Ovary (tissue), 10 donors: ENCODE measurements at places on chromosomes 3 and 15.

DNA sequence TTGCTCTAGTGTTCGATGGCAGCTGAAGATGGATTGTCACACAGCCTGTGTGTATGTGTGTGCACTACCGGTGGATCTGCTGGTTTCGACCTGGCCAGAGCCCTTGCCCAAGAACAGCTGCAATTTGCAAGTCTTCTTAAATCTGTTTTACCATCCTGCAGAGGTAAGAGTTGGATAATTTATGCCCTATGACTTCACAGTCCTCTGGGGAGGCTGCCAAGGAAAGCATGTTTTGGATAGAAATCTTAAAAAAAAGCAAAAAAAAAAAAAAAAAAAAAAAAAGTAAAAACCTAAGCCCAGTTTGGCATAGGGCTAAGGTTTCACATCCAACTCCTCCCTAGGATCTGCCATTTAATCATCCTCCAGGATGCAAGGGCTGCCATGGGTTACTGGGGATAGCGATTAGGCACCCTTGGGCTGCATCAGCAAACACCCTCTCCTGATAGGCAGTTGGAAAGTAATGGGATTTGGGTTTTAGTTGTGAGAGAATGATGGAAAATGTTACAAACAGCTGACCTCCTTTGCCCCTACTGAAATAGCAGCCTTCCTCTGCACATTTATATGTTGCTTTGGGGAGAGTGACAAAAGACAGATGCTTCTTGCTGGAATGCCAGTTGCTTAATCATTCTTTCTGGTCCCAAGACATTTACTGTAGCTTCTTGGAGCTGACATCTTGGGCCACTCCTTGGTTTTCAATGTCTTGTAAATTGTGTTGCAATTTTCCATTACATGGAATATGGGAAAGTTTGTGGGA is 35.4 kb downstream of the CD200R1L start:
- H3K36me3 ChIP-seq, result no peaks in the 10 kb centered on the region
- DNase-seq, result peak; percentile 30
- H3K27ac ChIP-seq, result peak overlapping the region; percentile 69
- no peak overlapping the region for H3K4me3 ChIP-seq
- no peaks in the 10 kb centered on the region for H3K27me3 ChIP-seq

GRCh38 chr3:124664804-124665203 is 65.4 kb upstream of the UMPS start:
- no peaks in the 10 kb centered on the region for H3K4me1 ChIP-seq
- H3K27me3 ChIP-seq, result no peaks in the 10 kb centered on the region
- H3K27ac ChIP-seq, result no peak overlapping the region
- DNase-seq, result no peak

GRCh38 chr15:40323953-40324937 is 753 bp downstream of the INAFM2 start:
- H3K36me3 ChIP-seq, result no peaks in the 10 kb centered on the region
- H3K27ac ChIP-seq, result peak overlapping the region; percentile 37
- peak overlapping the region; percentile 80 for H3K4me3 ChIP-seq
- H3K4me1 ChIP-seq, result peaks cover 11% of the 10 kb centered on the region
- H3K27me3 ChIP-seq, result no peaks in the 10 kb centered on the region

DNA sequence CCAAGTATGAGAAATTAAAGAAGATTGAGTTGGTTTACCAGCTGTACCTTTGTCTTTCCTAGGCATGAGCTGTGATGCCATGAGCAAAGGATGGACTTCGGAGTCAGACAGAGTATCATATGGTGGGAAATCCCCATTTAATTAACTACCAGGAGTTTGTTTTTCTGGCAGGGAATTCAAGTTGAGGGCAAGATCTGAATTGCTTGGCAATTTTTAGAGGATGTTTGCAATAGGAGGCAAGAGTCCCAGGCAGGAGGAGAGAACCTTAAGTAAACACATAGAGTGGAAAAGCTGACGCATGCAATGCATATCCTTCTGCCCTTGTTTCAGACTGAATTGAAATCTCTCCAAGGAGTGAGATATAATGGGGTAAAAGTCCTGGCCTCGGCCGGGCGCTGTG is 569.7 kb upstream of the MDFIC2 start:
- no peaks in the 10 kb centered on the region for H3K36me3 ChIP-seq
- H3K27me3 ChIP-seq, result no peaks in the 10 kb centered on the region
- H3K27ac ChIP-seq, result no peak overlapping the region
- H3K4me3 ChIP-seq, result no peak overlapping the region

DNA sequence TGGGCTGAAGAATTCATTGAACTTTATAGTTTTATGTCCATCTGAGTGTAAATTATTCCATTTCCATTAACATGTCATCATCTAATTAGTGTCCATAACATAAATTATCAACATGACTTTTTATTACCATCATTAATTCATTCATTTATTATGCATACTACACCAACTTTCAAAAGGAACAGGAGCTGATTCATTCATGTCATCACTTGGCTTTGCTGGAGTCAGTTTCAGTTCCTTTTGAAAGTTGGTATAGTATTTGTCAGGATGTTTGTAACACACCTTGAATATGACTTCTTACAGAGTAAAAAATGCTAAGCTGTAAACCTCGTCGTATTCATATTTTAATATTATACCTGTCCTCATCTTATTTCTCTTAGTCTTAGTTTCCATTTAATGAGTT is 298.0 kb upstream of the RBMS3 start:
- H3K4me3 ChIP-seq, result no peak overlapping the region
- no peaks in the 10 kb centered on the region for H3K36me3 ChIP-seq
- H3K27me3 ChIP-seq, result no peaks in the 10 kb centered on the region
- H3K4me1 ChIP-seq, result no peaks in the 10 kb centered on the region

- no peak for DNase-seq
- no peaks in the 10 kb centered on the region for H3K27me3 ChIP-seq
- H3K4me1 ChIP-seq, result peaks cover 27% of the 10 kb centered on the region
- no peaks in the 10 kb centered on the region for H3K36me3 ChIP-seq
- no peak overlapping the region for H3K27ac ChIP-seq
- no peak overlapping the region for H3K4me3 ChIP-seq
Measured at GRCh38 chr3:73513260-73513659, 111.5 kb downstream of the PDZRN3 start.

DNA sequence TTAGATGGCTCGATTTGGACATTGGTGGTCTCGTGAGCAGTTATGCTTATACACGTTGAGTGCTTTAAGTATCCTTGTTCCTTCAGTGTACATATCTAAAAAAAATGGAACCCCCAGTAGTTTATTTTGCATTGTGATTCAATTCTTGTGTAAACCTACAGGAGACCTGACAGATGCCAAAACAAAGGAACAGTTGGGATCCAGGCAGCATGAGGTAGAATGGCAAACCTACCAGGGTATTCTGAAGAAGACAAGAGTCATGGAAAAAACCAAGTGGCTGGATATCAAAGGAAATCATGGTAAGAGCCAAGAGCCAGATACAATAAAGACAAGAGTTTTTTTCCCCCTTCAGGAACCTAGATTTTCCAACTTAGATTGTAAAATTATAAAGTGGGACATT is 2.0 kb downstream of the TMEM62 start:
- H3K4me1 ChIP-seq, result peaks cover 3% of the 10 kb centered on the region
- H3K4me3 ChIP-seq, result no peak overlapping the region
- H3K27me3 ChIP-seq, result no peaks in the 10 kb centered on the region
- no peak for DNase-seq
- H3K36me3 ChIP-seq, result no peaks in the 10 kb centered on the region

- no peaks in the 10 kb centered on the region for H3K27me3 ChIP-seq
- H3K27ac ChIP-seq, result no peak overlapping the region
- no peaks in the 10 kb centered on the region for H3K36me3 ChIP-seq
- peaks cover 23% of the 10 kb centered on the region for H3K4me1 ChIP-seq
- no peak for DNase-seq
- H3K4me3 ChIP-seq, result peak overlapping the region; percentile 5
Measured at GRCh38 chr3:185929192-185930151, 8.3 kb downstream of the TRA2B start.

- no peak overlapping the region for H3K4me3 ChIP-seq
- peaks cover 6% of the 10 kb centered on the region for H3K4me1 ChIP-seq
- no peaks in the 10 kb centered on the region for H3K36me3 ChIP-seq
- no peaks in the 10 kb centered on the region for H3K27me3 ChIP-seq
- DNase-seq, result no peak
Measured at GRCh38 chr3:119662604-119663373, 2.4 kb upstream of the POPDC2 start.

- H3K27me3 ChIP-seq, result no peaks in the 10 kb centered on the region
- H3K4me3 ChIP-seq, result no peak overlapping the region
- H3K4me1 ChIP-seq, result no peaks in the 10 kb centered on the region
- no peak for DNase-seq
Measured at GRCh38 chr15:86906376-86906775, 826.7 kb downstream of the AGBL1 start.

DNA sequence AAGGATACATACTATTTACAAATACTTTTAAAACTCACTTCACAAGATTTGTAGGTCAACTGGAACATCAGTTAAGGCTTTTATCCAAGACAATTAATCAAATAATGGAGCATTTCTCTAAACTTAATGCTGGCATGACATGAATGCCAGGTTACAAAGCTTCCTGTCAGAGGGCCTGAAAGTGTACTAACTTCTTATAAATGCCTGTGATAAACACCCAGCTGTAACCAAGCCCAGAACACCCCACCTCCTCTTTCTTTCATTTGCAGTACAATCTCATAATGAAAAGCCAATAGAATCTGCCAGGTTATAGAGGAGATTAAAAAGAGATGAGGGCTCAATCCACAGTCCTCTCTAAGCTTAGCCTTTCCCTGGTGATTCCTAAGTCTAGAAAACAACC is 214.4 kb downstream of the OSBPL10 start:
- H3K27me3 ChIP-seq, result no peaks in the 10 kb centered on the region
- no peak overlapping the region for H3K27ac ChIP-seq
- no peak overlapping the region for H3K4me3 ChIP-seq

GRCh38 chr3:16430717-16431630 is 82.5 kb downstream of the RFTN1 start:
- H3K27ac ChIP-seq, result peak overlapping the region; percentile 18
- peaks cover 10% of the 10 kb centered on the region for H3K4me1 ChIP-seq
- H3K4me3 ChIP-seq, result no peak overlapping the region
- no peaks in the 10 kb centered on the region for H3K27me3 ChIP-seq
- no peak for DNase-seq

DNA sequence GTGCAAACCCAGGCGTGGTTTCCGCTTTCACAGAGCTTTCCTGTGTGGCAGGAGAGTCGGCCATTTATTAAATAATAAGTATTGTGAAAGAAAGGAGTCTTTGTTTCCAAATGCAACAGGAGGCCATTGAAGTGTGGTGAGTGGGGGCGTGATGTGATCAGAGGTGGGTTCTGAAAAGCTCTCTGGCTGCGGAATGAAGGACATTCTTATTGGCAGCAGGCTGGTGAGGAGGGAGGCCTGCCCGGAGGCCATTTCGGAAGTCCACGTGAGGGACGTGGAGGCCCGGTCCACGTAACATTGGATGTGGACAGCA is 11.1 kb downstream of the ARNT2 start:
- peaks cover 4% of the 10 kb centered on the region for H3K4me1 ChIP-seq
- no peaks in the 10 kb centered on the region for H3K36me3 ChIP-seq
- no peak for DNase-seq
- no peak overlapping the region for H3K27ac ChIP-seq

- H3K27ac ChIP-seq, result no peak overlapping the region
- H3K36me3 ChIP-seq, result no peaks in the 10 kb centered on the region
Measured at GRCh38 chr3:58494107-58494506, 2.2 kb downstream of the KCTD6 start.

DNA sequence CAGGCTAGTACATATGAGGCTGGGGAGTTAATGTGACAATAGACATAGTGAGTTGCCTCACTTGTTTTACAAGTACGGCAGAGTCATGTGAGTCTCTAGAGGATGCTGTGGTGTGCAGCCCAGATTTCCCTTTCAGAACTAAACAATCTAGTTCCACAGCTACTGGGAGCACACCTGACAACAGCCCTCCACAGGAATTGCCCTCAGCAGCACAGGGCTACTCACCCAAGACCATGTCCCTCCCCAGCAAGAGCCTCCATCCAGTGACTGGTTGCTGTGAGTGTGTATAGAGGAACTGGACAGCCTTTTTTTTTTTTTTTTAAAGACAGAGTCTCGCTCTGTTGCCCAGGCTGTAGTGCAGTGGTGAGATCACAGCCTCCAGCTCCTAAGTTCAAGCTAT is 40.2 kb upstream of the UBE2E2 start:
- H3K36me3 ChIP-seq, result no peaks in the 10 kb centered on the region
- no peaks in the 10 kb centered on the region for H3K27me3 ChIP-seq
- H3K4me1 ChIP-seq, result no peaks in the 10 kb centered on the region
- no peak overlapping the region for H3K4me3 ChIP-seq
- DNase-seq, result no peak

- no peaks in the 10 kb centered on the region for H3K36me3 ChIP-seq
- DNase-seq, result no peak
- no peak overlapping the region for H3K4me3 ChIP-seq
- H3K4me1 ChIP-seq, result no peaks in the 10 kb centered on the region
- no peaks in the 10 kb centered on the region for H3K27me3 ChIP-seq
Measured at GRCh38 chr3:173938616-173939015, 541.1 kb downstream of the NLGN1 start.

DNA sequence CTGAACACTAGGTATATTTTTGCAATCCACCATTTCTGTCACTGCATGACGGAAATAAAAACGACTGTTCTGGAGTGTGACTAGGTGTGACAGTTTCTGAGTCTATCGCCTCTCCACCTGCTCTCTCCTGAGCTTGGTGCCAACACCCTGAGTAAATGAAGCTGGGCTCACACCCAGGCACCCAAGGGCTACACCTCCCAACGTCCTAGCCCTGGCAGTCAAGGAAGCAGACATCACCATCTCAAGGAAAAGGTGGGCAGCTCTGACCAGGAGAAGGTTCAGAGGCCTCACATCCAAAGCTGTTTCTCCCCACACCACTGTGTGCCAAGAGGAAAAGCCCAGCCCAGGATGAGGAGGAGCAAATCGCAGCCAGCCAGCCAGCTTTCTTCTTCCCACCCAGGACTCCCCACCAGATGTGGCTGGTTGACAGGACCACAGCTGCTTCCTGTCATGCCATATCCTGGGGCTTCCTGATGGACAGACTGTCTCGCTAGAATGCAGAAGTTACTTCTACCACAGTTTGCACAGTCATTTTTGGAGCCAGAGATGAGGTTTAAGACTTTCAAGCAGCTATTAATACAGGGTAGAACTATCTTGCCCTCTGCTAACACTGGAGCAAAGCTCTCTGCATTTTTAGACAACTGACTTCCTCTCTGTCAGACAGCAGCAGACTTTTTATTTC is 3.3 kb downstream of the SCAMP2 start:
- DNase-seq, result no peak
- no peaks in the 10 kb centered on the region for H3K36me3 ChIP-seq
- H3K27me3 ChIP-seq, result no peaks in the 10 kb centered on the region
- no peak overlapping the region for H3K27ac ChIP-seq
- no peak overlapping the region for H3K4me3 ChIP-seq

- no peaks in the 10 kb centered on the region for H3K27me3 ChIP-seq
- H3K4me1 ChIP-seq, result no peaks in the 10 kb centered on the region
- no peak overlapping the region for H3K4me3 ChIP-seq
- H3K27ac ChIP-seq, result no peak overlapping the region
- DNase-seq, result no peak
Measured at GRCh38 chr15:33425142-33425541, 114.4 kb downstream of the RYR3 start.

DNA sequence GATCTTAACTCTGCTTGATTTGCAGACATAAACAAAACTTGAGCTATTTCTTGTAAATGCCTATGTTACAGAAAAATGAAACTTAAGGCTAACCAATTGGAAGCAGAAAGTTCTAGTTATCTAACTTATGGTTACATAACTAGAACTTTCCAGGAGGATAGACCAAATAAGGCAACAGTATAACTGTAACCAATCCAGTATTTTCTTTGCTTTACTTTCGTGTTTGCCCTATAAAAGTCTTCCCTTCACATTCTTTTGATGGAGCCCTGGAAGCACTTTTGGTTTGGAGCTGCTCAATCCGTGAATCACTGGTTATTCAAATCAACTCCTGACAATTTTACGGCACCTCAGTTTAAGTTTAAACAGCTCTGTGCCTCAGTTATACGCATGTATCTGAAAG is 164.6 kb downstream of the SUCLG2 start:
- no peaks in the 10 kb centered on the region for H3K27me3 ChIP-seq
- H3K4me1 ChIP-seq, result peaks cover 6% of the 10 kb centered on the region
- H3K27ac ChIP-seq, result peak overlapping the region; percentile 42
- H3K4me3 ChIP-seq, result no peak overlapping the region
- H3K36me3 ChIP-seq, result no peaks in the 10 kb centered on the region
